ENCODE measurements at places on chromosomes 12 and 14.

GRCh38 chr12:87338681-87339080 is 690.5 kb downstream of the C12orf50 start:
- no peak for DNase-seq

GRCh38 chr12:116303929-116304328 is 26.4 kb upstream of the MED13L start:
- no peak for DNase-seq

GRCh38 chr14:40004871-40005500 is 572.8 kb upstream of the FBXO33 start:
- DNase-seq, result no peak

GRCh38 chr12:52836042-52836466 is 1.9 kb upstream of the KRT79 start:
- DNase-seq, result no peak

GRCh38 chr12:107459641-107460040 is 226.0 kb upstream of the PWP1 start:
- no peak for DNase-seq

DNA sequence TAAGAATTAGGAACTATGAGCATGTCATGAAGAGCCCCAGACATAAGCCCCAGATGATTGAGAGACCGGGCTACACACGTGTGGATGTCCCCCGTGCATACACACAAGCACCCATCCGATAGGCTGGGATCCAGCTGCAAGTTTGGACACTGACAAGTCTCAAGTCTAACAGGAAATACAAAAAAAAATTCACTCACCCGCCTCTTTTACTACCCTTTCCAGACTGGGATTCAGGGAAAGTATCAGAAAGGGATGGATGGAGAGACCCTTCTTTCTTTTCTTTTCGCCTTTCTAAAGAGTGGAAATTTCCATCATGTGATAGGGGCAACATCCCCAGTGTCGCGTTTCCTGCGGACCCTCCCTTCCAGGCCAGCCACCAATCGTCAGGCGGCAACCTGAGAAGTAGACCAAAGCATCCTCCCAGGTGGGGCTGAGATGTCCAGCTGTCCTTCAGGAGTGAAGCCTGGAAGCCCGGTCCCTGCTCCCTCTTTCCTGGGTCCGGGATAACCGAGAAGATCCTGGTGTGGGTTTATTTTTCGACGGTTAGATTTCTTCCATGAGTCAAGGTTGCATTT is 6.4 kb upstream of the SLC38A4 start:
- peak; percentile 58 for DNase-seq

- peak; percentile 96 for DNase-seq
These were observed 542 bp downstream of the SRSF5 start for GRCh38 chr14:69767369-69767999.

DNA sequence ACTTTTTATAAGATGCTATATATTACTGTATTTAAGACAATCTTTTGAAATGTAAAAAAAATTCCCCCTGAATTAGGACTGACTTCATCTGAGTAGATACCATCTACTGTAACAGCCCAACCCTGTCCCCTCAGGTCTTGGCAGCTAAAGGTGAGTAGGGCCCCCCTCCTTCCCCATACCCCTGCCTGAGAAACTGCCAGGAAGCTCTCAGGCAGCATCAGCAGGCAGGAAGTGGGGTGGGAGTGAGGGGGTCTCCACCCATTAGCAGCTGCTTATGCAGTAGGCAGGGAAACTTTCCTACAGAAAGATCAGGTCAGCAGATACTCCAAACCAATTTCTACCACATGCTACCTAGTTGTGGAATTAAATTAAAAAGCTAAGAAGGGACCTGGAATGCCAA is 62.5 kb downstream of the PAX9 start:
- no peak for DNase-seq

DNA sequence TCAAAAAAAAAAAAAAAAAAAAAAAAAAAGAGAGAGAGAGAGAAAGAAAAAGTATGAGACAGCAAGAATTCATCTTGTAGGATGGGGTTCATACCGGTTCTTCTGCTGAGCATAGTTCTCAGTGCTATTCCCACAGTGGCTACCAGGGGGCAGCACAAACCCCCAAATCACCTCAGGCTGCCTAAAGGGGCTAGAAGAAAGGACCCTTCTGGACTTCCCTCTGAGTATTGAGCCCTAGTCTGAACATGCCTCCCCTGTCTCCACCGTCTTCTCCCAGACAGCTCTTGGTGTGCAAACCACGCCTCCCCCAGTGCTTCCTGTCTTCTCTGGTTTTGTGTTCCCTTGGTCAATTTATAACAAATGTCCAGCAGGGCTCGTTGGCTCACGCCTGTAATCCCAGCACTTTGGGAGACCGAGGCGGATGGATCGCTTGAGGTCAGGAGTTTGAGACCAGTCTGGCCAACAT is 31.3 kb upstream of the SMUG1 start:
- DNase-seq, result peak; percentile 86

GRCh38 chr12:102059343-102059742 is 2.4 kb downstream of the WASHC3 start:
- no peak for DNase-seq

DNA sequence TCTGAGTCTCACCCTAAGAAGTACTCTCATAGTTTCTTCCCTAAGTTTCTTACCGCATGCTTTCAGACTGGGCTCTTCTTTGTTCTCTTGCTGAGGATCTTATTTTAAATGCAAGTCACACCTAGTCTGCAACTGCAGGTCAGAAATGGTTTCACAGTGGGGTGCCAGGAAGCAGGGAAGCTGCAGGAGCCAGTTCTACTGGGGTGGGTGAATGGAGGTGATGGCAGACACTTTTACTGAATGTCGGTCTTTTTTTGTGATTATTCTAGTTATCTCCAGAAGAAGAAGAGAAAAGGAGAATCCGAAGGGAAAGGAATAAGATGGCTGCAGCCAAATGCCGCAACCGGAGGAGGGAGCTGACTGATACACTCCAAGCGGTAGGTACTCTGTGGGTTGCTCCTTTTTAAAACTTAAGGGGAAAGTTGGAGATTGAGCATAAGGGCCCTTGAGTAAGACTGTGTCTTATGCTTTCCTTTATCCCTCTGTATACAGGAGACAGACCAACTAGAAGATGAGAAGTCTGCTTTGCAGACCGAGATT is 1.7 kb downstream of the FOS start:
- DNase-seq, result no peak

DNA sequence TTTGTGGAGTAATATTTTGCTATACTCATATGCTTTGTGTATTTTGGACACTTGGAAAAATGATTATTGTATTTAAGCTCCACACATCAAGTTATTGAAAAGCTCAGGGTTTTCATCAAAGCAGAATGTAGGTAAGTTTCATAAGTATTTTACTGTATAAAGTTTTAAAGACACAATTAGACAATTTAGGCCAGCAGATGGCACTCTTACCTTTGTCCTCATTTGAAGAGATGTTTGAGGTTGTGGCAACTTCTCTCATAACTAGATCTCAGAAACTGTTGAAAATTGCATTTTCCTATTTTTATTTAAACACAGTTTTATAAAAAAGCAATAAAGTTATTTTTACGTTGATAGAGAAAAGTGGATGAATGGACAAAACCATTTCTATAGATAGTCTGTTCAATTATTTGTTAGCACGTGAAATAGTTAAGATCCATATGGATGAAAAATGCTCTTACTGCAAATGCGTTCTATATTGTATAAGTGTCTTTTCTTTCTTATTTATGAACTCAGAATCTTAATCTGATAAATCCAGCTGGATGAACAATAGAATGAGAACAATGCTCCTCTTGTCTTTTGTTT is 300.0 kb downstream of the AEBP2 start:
- no peak for DNase-seq

- DNase-seq, result no peak
These were observed 22.9 kb upstream of the CTDSP2 start for GRCh38 chr12:57869298-57869926.

DNA sequence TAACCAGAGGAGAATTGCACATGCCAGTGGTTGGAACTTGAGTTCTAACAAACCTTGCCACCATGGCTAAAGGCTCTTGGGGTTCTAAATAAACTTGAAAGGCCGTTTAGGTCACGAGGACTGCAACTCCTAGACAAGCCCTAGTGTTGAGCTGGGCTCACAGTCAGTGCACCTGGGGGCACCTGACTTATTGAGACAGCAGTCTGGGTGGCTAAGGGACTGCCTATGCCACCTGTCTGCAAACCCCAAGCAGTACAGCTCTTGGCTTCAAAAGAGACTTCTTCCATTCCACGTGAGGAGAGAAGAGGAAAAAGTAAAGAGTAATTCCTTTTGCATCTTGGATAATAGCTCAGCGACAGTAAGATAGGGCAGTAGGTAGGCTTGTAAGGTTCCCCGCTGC is 765.6 kb upstream of the FOXG1 start:
- no peak for DNase-seq

DNA sequence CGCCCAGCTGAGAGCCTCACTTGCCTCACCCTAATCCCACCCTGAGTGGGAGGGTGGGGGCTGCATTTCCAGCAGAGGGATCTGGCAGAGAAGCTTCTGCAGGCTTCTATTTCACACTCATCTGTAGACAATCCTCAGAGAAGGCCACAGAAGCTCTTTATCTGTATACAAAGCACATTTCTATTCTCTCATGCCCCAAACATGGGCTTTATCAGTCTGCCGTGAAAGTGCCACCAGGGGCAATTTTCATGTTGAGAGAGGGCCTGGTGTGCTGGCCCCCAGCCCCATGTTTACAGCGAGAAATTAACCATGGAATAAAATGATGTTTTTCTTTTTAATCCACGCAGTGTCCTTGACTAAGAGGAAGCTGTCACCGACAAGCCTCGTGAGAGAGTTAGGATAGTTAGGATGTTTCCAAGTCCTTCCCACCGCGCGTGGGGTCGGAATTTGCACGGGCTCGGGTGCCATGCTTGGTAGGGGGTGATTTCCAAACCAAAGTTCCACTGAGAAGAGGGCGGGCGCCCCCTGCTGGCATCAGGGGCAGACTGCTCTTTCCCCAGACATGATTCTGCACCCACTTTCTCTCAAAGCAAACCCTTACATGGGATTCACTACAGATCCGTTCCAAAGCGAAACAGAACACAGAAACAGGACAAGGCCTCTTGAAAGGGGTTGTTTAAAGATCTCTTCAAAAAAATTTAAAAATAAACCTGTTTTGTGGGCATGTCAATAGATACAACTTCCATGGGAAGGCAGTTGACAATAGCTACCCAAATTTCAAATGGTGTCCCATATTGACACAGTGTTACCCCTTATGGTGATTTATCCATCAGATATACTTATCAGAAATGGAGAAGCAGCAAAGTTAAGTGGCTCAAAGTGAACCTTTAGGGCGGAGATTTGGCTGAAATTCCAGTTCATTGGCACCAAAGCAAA is 19.4 kb downstream of the BDKRB1 start:
- DNase-seq, result peak; percentile 83

GRCh38 chr14:99064262-99064954 is 207.6 kb downstream of the BCL11B start:
- no peak for DNase-seq

GRCh38 chr12:110222433-110222832 is 58.6 kb upstream of the ATP2A2 start:
- no peak for DNase-seq

- no peak for DNase-seq
These were observed 51.7 kb upstream of the G2E3 start for GRCh38 chr14:30507209-30507608.

DNA sequence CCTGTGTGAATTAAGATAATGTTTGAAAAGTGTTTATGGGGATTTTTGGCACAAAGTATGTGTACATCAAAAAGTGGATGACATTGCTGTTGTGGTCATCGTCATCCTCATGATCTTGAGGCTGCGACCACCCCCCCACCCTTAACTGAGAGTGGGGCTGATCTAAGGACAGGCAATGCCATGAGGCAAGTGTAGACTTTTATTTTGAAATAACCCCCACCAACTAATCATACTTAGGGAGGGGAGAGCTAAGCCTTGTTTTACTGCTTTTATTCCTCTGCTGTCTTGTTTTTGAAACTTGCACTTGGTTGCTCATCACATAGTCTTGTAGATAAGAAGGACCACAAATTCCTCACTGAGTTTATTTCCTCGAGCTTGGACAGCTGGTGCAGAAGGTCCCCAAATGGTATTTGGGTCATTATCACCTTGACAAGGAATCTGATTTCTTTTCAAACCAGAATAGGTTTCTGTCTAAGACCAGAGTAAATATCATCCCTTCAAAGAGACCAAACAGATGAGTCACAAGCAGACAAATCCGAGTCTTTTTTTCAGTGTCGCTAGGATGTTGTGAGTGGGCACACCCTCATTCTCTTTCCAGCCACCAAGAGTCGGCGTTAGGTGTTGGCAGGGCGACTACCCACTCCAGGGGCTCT is 23.9 kb upstream of the SMOC1 start:
- DNase-seq, result no peak

DNA sequence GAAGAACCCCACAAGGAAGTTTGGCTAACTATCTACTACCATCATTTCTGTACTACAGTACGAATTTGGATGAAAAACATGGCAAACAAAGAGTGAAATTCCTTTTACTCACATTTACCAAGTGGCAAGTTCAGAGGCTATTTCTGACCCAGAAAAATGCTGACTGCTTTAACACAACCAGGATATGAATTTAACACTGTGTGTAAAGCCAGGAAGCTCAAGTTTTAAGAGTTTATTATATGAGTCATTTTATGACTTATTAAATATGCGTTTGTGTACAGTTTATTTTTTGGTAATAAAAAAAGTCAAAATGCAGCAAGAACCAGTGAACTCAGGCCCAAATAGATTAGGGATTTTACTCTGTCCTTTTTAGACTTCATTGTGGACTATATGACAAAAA is 58.4 kb upstream of the STAC3 start:
- DNase-seq, result no peak

GRCh38 chr12:10853776-10854175 is 4.5 kb upstream of the PRR4 start:
- no peak for DNase-seq

DNA sequence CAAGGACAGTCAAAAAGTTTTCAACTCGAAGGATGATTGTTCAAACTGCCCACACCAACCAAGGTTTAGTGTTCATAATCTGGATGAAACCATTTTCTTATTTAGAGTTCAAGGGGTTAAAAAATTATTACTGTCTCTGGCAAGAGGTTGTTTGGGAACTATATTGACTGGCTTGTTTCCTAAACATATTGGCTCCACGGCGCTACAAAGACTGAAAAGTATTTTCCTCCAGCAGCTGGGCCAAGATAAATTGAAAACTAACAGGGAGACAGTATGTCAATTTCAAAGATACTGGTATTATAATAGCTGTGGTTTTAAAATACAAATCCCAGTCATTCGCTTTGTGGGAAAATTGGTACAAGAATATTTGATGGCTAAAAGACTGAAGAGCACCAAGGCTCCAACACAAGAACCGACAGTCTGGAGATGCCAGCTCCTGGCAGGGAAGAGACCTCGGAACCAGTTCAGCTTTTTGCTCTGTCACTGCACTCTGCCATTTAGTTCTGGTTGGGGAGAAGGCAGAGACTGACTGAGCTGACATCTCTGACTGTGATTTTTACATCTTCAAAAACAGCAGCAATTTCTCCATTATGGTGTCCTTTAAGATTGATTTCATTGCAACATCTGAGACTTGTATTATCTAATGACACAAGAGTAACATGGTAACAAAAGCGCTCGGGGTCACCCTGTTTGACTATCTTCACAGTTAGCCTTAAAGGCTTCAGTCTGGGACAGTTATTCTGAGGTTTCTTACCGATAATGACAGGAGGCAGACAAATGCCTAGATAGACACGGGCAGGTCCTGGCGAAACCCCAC is 62.0 kb downstream of the ST8SIA1 start:
- DNase-seq, result no peak

GRCh38 chr12:6836851-6837250 is 3.9 kb upstream of the GNB3 start:
- no peak for DNase-seq

GRCh38 chr14:58740379-58740935 is 102.7 kb downstream of the DACT1 start:
- no peak for DNase-seq

Measured in ecto neural progenitor cell (in vitro differentiated cells).